ENCODE measurements at places on chromosomes 2 and 18.

GRCh38 chr2:240469740-240470139 is 34.3 kb downstream of the GPC1 start:
- DNase-seq = no peak

GRCh38 chr2:3769766-3770165 is 66.4 kb downstream of the DCDC2C start:
- no peak for DNase-seq

GRCh38 chr18:54392543-54393023 is 34.9 kb downstream of the C18orf54 start:
- peak; percentile 83 for DNase-seq

GRCh38 chr2:161703863-161704262 is 79.6 kb downstream of the SLC4A10 start:
- no peak for DNase-seq

GRCh38 chr18:50849419-50849821 is 29.5 kb upstream of the ME2 start:
- no peak for DNase-seq

GRCh38 chr2:205054789-205055188 is 509.5 kb downstream of the PARD3B start:
- DNase-seq = no peak
